ENCODE measurements at places on chromosomes 6 and 20.

GRCh38 chr6:2799936-2800527, 34.8 kb downstream of the WRNIP1 start:
- no peak for DNase-seq

DNA sequence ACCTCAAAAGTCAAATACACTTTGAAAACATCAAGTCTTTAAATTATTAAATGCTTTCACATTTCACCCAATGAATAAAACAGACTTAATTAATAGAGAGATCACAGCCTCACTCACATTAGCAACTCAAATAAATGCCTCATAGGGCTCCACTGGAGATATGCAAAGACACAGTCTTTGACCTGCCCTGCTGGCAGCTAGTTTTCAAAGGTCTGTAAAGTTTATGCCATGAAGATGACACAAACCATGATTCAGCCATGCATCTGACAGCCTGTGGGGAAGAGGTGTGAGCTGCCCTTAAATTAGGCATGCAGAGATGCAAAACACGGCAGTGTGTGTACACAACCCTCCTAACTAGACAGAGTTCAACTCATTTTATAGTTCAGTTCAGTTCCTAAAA, 83.6 kb downstream of the PAK5 start:
- no peak for DNase-seq

- DNase-seq: no peak
Observed at GRCh38 chr20:51021067-51022025, 1.6 kb downstream of the KCNG1 start.

DNA sequence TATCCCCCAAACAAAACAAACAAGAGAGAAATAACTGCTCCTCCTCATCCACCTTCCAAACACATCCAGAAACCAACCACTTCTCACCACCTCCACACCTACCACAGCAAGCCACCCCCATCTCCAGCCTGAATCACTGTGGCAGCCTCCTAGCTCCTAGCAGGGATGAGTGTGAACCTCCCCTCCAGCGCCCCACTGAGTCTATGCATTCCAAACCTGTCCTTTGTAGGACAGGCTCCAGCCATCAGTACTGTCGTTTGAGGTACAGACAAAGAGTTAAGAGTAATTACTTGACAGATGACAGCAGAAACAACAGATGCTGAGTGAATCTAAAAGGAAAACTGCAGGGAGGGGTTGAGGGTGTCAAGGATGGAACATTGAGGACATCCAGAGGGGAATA, 2.4 kb downstream of the METTL24 start:
- DNase-seq: no peak

- no peak for DNase-seq
Observed at GRCh38 chr6:7823552-7823951, 87.0 kb downstream of the TXNDC5 start.

GRCh38 chr6:33013608-33014007, 4.2 kb upstream of the HLA-DOA start:
- DNase-seq: no peak

GRCh38 chr6:35794536-35795452, 2.3 kb downstream of the CLPS start:
- no peak for DNase-seq

- DNase-seq: no peak
Observed at GRCh38 chr6:130981409-130981808, 81.6 kb downstream of the EPB41L2 start.

GRCh38 chr6:42365021-42365420, 86.7 kb downstream of the TRERF1 start:
- DNase-seq: no peak

DNA sequence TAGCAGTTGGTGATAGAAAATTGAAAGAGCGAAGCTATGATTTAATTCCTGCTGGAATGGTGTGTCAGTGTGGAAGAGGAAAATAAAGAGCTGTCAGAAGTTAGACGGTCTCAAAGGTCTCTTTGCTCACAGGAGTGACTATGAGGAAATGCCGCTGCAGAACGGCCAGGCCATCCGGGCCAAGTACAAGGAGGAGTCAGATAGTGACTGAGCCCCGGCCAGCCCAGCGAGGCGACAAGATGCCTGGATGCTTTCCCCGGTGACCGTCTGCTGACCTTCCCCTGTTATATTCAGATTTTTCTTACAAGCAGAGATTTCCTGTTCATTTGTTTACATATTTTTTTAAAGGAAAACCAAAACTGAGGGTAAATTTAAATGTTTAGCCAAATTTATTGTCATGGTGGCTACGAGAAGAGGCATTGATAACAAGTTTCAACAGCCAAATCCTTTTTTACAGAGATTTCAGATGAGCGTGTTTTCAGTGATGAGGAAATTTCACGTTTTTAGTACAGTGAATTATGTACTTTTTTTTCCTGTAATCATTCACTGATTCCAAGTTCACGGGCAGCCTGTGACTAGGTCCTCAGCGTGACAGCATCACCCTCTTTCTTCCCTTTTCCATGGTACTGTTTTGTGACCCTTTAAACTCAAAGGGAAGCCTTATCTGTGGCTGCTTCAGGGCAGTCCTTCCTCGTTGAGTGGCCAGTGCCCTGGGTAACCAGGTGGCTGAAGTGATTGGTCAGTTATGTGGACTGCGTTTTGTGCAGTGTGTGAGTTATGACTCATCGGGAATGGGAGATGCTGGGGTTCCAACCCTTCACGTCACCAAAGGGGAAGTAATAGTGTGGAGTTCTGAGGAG, 12.6 kb downstream of the DYNLT1 start:
- DNase-seq: no peak

DNA sequence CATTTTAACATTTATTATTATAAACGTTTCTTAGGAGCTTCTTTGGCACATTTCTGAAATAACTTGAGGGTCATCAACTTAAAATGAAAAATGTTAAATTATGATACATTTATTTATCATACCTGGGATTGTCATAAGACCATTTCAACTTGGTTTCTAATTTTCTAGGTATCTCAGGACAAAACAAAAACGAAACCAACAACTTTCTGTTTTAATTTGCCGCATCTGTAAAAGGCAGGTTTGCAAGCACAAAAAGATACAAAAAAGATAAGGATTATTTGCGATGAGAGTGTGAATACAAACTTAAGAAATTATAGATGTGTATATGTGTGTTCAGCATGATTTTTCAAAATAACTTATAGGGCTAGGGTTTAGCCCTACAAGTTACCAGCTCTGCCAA, 395.0 kb upstream of the RUNX2 start:
- no peak for DNase-seq

DNA sequence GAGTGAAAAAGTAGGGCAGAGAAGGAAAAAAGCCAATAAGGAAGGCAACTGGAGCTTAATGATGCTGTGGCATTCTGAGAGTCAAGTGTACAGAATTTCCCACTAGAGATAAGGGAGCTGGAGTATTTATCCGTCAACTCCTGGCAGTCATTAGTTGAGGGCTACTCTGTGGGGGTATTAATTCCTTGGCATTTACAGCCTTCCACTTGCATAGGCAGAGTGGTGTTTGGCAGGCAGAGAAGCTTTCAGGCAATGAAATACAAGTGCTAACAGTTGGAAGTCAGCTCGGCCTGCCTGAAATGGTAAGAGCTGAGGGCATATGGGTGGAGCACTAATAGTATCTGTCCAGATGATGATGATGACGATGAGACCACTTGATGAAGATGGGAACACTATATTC, 207.3 kb upstream of the FLRT3 start:
- no peak for DNase-seq

DNA sequence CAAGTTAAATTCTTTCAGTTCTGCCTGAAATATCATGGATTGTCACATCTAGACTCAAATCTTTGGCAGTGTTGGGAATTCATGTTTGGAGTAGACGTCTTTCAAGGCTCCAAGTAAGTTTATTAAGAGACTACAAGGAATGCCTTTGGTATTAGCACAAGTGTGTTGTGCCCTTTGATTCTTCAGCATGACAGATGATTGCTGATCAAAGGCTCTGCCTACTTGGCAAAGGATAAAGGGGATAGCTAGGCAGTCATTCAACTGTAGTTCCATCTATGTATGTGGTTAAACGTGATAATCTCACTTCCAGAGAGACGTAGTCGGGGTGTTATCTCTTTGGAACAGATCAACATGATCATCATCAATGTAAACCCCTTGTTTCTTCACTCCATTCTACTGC, 86.2 kb downstream of the SPTLC3 start:
- no peak for DNase-seq

GRCh38 chr6:29850011-29850553, 22.5 kb downstream of the HLA-G start:
- peak; percentile 31 for DNase-seq

DNA sequence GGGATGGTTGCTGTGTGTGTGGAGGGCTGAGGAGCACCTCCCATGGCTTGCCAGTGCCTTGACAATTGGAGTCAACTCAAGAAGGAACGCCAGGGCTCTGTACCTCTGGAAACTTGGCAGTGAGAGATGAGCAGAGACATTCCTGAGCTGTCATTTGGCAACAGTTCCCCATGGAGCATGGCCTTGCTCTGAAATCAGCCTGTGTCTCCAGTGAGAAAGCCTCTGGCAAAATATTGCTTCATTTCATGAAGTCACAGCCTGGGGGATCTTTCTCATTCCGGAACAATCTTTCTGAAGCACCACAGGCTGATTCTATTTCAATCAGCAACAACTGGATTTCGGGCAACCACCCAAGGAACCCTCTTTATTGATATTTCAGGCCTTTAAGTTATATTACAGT, 52.2 kb upstream of the FNDC1 start:
- no peak for DNase-seq

DNA sequence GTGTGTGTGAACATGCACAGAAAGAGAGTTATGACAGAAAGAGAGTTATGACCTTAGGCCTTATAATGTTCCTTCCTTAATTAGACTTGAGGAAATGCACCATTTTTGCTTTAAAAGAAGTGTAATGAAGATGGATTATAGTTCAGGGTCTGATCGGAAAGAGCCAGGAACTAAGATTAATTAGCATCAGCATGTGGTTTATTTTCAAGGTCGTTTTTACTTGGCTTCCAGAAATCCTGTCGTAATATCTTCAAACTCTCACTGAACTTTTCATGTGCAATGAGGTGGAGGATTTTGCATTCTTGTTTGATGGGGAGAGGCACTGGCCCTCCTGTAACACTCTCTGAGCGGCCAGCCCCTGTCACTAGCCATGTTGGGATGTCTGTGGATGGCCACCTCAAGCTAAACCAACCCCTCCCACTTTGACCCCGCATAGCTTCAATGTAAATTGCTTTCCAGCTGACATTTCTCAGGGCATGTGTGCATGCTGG, 116.8 kb downstream of the CDC5L start:
- DNase-seq: no peak

DNA sequence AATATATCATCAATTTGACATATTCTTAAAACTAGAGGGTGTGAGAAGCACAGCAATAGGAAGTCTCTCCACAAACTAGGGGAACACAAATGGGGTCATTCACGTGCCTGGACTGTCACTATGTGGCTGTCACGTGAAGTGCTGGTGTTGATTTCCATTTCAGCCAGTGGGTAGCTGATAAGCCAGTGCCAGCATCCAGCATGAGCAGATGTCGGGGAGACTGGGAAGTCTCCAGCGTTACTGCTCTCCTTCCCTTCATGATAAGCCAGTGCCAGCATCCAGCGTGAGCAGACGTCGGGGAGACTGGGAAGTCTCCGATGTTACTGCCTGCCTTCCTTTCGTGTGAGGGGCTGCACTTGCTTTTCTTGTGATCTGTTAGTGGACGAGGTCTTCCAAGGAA, 5.6 kb upstream of the SLC17A9 start:
- DNase-seq: no peak

- no peak for DNase-seq
Observed at GRCh38 chr6:44788387-44788981, 401.0 kb downstream of the CDC5L start.

GRCh38 chr6:2191390-2191740, 54.0 kb downstream of the GMDS start:
- no peak for DNase-seq

DNA sequence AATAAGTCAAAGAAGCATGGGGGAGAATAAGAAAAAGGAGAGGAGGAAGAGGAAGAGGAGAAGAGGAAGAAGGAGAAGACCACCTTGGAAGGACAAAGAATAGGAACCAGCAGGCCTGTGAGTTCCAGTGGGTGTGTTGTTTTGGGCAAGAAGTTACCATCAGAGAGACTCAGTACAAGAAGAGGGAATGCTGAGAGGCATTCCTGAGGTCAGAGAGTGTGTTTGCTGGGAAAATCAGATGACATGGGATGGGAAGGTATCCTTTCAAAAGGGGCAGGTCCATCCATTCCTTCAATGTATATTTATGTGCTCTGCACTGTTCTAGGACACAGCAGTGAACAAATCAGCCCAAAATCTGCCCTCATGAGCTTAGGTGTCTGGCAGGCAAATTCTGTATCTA, 40.5 kb upstream of the PRIM2 start:
- DNase-seq: no peak

DNA sequence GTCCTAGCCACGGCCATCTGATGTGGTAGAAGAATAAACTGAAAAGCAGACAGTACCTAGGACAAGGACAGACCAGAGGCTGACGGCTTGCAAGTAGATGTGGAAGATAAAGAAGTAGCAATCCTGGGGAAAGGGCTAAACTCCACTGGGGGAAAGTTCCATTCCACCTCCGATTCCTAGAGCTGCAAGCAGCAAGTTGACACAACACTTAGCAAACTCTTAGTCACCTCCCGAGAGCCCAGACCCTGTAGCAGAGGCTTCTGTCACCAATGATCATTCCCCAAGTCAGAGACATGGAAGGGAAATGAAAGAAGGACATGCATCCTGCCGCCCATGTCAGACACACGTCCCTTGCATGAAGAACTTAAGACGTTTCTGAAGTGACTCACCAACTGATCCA, 99.2 kb upstream of the RPS6KA2 start:
- DNase-seq: no peak

DNA sequence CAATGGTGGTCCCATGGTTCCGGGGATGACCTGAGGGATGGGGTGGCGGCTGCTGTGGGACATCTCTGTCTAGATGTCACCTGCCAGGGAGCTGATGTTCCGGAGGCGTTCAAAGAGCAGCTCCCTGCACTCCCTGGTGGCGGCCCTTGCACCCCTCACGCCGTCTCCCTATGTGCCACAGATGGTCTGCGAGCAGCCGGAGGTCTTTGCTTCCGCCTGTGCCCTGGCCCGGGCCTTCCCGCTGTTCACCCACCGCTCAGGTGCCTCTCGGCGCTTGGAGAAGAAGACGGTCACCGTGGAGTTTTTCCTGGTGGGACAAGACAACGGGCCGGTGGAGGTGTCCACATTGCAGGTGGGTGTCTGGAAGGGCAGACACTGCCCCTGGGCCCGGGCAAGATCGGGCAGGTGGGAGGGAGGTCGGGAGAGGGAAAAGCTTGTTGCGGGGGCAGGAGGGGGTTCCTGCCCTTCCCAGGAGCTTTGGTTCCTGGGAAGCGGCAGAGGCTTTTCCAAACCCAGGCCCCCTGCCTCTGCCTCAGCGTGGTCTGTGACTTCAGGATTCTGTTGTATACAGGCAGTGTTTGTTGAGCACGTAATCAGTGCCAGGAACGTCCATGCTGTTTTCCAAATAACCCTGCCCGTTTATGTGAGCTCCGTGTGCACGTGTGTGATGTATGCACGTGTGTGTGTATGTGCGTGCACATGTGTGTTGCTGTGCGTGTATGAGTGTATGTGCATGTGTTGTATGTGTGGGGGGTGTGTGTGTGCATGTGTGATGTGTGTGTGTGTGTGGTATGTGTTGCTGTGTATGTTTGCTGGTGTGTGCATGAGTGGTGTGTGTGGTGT, 1.9 kb downstream of the NPEPL1 start:
- no peak for DNase-seq

All from stimulated activated CD4-positive, alpha-beta T cell treated with anti-CD3 and anti-CD28 coated beads, TNF-alpha, amount 100 ng/mL, for 48 hours (primary cell).